ENCODE measurements at places on chromosomes 12 and 14. TPM values are rescaled to one million over a fixed set of nuclear protein-coding genes. Genes with fewer than 3 reads are reported as not detected.

GRCh38 chr14:41362139-41362538 lies 244.5 kb upstream of the LRFN5 start:
- DNase-seq, result no peak

GRCh38 chr14:59294662-59294992 lies 106.2 kb downstream of the DAAM1 start:
- no peak for DNase-seq

GRCh38 chr12:51591016-51591901 lies at the start of gene SCN8A:
TSS of gene SCN8A (plus strand) at chr12:51591233. CDS start at chr12:51662818, 71,585 bp downstream.
- peak; percentile 14 for DNase-seq

The AGAP2 gene
- 6.3 TPM for total RNA-seq

The AMDHD1 gene
- total RNA-seq, result not detected
